NCI-H510A (cell line): ENCODE measurements at places on chromosomes 1 and 21.

DNA sequence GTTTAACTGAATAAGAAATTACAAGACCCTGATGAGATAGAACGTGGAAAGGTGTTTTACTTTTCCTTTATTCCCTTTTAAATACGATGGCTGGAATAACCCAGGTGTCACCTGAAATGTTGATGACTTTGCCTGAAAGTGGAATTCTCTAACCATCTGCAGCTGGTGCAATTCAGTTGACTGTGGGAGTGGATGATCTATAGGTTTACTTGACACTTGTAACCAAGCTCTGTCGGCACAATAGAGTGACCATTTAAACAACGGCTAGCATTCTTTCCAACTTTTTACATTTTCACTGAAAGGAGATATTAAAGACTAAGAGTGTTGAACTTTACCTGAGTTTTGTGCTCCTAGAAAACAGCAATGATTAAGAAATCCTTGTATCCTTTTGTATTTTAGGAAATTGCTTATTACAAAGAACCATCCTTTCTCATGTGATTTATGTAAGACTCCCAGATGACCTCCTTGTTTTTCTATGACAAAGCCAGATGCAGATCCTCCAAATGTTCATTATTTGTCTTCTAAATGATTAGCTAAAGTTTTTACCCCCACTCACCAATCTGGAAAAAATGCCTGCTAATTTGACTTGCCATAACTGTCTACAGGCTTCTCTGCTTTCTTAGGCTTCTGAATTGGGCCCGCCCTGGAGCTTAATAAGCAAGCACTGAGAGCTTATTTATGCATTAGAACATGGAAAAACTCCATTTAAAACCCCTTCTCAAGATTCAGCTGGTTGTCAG lies 129.5 kb upstream of the LRRC7 start:
- DNase-seq: no peak

DNA sequence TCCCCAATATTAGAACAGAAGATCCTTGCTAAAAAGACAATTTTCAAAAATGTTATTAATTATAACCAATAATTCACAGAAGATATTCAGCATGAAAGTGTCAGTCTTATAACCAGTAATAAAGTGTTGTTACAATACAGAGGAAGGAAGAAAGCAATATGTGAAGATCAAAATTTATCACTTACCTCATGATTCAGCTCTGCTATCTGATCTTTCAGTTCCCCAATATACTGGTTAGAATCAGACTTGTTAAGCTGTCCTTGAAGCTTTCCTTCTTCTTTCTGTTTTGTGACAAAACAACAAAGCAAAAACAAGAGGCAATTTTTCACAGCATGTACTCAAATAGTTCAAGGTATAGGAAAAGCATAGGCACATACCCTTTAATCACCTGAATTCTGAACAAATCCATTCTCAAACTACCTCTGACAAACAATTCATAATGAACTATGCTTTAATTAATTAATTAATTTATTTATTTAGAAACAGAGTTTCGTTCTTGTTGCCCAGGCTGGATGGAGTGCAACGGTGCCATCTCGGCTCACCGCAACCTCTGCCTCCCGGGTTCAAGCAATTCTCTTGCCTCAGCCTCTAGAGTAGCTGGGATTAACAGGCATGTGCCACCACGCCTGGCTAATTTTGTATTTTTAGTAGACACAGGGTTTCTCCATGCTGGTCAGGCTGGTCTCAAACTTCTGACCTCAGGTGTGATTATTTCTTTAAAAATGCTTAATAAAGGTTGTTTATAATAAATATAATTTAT lies 76.9 kb upstream of the GFI1 start:
- DNase-seq: no peak

- no peak for DNase-seq
These were observed 159.4 kb upstream of the UBE2U start for GRCh38 chr1:64043976-64044375.

DNA sequence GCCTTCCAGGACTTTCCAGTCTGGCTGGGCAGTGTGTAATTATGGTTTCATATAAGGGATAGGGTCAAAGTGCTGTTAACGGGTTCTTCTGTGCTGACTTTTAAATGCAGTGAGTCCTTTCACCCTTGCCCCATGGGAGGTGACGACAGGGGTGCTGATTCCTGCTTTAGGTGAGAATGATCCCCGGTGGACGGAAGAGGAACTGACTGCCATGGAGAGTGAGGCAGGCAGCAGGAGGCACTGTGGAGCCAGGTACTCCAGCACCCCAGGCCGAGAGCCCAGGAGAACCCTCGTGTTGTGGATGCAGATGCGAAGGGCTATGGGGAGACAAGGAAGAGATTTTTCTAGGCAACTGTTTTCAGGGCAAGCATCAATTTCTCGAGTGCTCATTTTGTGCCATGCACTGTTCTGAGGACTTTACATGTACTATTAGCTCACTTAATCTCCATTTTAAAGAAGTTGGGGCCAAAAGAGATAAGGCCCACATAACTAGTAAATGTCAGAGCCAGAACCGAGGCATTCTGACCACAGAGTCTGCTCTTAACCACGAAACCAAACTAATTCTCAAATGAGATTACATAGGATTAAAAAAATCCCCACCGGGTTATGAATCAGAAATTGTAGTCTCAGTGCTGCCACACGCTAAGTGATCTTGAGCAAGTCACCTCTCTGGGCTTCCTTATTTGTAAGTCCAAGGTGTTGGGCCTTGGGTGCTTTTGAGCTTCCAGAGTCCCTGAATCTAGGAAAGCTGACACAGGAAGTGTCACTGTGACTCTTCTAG lies 28.2 kb downstream of the STPG1 start:
- DNase-seq: no peak

DNA sequence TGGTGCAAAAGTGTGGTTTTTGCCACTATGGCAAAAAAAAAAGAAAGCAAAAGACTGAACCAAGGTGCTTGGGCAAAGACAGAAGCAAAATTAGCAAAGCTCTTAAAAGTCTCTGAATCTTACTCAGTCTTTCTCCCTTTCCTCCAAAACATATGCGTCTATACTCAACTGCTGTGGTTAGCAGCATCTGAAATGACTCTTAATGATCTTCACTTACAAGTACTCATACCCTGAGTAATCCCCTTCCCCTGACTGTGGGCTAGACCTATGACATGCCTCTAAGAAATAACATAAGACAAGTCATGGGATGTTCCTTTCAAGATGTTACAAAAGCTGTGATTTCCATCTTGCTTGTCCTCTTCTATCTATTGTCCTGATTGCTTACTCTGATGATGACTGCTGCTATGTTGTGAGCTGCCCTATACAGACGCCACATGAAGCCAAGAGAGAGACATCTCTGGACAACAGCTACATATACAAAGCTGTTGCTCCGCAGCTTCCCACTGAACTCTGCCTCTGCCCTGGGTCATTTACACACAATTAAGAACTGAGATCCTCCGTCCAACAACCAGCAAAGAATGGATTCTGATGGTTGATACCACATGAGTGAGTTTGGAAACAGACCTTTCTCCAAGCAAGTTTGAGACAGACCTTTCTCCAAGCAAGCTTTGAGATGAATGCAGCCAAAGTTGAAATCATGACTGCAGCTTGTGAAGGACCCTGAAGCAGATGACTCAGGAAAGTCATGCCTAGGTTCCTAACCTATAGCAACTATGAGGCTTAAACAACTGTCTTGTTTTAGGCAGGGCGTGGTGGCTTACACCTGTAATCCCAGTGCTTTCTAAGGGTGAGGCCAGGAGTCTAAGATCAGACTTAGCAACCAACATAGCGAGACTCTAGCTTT lies 55.2 kb downstream of the PUM1 start:
- DNase-seq: no peak

GRCh38 chr1:113027449-113027848 lies 45.5 kb upstream of the LRIG2 start:
- DNase-seq: no peak

DNA sequence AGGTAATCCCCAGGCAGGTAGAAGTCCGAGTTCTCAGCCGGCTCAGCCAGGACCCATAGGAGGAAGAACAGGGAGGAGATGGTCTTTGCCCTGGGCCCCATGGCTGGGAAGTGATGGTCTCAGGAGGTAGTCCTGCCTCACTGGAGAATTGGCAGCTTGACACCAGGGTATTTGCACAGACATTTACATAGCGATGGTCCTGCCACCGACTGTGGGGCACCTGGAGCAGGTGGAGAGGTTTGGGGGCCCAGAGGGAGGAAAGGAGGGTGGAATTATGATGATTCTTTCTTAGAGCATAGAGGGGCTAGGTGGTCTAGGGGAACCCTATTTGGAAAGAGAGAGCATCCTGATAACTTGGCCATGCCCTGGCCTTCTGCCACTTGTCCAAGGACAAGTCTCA lies at the start of gene TAS1R2:
TAS1R2 (minus strand) TSS at position 101 of the 400 bp plus-strand sequence; CDS start at position 101, 0 bp downstream.
- no peak for DNase-seq

DNA sequence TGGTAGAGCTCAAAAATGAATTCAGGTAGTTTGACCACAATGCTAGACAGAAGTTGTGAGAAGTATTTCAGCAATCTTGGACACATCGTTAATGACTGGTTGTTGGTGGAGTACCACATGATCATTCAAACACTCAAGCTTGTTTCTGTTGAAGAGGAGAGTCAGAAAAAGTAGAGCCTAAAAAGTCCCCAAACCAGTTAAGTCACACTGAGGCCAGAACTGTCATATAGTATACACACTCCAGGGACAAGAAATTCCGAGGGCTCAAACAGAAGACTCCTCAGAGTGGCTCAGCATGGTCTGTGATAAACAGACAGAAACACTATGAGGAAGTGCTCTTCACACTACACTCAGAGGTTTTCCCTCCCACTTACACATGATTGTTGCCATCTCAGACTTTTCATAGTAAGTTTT lies 5.8 kb downstream of the TRIM33 start:
- peak; percentile 1 for DNase-seq

GRCh38 chr1:246450611-246451251 lies 56.3 kb downstream of the SMYD3 start:
- DNase-seq: no peak

DNA sequence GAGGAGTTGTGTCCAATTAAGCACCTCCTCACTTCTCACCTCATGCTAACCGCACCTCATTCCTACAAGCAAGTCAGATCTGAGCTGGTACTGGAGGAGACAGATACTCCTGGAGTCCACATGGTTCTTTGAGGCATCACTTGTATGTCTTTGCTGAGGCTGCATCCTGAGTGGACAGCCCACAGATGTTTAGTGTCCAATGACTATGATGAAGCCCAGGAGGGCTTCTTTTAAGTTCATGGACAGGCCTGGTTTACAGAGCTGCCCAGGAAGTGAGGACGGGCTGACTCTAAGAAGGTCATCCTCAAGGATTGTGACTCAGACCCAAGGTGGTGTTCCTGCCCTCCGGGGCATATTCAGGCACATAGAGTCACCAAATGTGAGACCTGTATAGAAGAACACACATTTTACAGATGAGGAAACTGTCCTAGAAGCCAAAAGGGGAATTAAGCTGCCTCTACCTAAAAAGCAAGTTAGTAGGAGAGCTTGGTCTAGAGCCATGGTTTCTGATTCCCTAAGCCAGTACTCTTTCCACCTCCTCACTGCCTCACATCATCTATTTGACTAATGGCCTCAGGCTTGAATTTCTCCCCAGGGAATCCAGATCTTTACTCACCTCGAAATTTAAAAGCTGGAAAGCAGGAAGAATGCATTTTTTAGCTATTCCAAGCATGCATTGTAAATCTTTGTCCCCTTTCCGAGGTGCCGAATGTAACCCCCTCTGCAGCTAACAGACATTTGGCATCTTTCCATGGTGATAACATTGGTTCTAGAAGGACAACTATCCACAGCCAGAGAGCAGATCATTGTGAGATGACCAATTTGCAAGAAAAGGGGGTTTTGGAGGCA lies 228.1 kb downstream of the OMA1 start:
- DNase-seq: no peak

DNA sequence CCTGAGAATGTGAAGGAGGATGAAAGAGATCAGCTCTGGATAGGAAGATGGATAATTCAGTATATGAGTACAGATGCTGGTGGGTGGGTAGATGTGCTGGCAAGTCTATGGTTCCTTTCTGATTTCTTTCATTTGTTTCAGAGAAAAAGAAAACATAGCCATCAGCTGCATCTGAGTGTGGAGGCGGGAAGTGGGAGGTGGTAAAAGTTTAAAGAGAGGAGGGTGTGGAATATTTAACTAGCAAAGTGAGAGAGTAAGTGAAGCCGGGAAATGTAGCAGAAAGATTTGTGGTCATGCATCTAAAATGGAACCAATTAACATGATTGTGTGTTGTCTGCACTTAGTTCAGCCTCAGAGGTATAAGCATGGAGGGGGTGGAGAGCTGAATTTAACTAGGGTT lies 16.4 kb downstream of the RPE65 start:
- no peak for DNase-seq

DNA sequence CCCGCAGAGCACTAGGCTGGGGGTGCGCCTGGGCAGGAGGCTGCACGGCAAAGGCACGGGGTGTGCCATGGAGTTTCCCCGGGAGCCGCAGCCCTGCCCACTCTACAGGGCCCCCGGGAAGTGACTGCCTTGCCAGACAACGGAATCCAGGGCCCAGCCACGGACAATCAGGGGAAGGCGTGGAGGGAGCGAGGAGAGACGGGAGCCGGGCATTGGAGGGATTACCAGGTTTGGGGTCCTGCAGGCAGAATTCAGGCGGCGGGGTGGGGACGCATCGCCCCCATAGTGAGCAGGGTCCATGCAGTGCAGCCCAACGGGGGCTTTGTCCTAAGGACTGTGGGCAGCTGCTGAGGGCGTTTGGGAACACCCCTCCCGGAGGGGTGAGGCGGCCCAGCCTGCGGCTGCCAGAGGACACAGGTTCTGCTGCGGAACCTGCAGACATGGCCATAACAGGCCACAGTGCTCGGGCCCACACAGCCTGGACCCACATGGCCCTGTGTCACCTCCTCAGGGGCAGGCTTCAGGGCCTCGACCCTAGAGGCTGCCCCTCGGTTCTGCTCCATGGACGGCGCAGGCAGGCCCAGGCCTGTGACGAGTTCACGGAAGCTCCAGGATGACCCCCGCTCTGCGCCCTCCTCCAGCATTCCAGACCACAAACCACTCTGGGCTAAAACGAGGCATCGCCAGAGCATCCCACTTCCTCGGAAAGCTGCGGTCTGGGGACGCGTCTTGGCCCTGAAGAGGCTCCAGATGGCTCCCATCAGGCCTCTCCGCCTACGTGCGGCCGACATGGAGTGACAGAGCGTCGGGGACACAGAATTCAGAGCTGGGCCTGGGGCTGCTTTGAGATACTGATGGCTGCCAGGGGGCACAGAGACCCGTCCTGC lies 54.5 kb downstream of the COL6A1 start:
- DNase-seq: no peak

DNA sequence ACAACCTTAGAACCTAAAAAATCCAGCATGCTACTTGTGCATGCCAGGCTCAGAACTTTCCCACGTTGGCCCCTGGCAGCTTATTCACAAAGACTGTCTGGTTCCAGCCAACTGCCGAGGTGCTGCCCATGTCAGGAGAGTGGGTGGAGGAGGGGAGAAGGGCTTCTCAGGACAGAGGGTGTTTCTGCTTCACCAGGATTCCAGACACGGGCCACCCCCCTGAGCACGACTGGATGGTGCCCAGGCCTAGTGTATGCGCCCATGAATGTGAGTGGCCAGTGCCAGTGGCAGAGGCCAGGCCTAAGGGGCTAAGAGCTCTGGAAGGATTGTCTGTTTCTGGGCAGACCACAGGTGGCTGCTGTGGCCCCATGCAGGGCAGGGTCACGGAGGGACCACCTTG lies 148.2 kb upstream of the COL6A1 start:
- no peak for DNase-seq

GRCh38 chr1:203075236-203076030 lies 10.4 kb downstream of the MYOG start:
- DNase-seq: no peak
